ENCODE measurements at places on chromosomes 7 and 10. TPM values are rescaled to one million over a fixed set of nuclear protein-coding genes. Genes with fewer than 3 reads are reported as not detected.

DNA sequence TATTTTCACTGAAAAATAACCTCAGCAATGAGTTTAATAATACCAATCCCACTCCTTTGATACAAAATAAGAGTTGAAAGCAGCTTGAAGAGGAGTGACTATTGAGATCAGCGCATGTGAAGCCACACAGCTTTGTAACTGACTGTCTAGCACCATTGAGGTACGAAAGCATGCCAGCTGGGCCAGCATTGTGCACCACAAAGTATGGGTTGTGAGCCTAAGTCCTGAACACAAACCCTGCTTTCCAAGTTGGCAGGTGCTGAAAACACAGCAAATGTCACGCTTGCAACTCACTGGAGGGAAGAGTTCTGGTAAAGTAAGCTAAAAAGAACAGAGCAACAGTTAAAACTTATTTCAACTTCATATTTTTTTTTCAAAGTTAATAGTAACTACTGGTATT is 4.0 kb upstream of the FAM53B start:
- DNase-seq = no peak

GRCh38 chr10:121322776-121323175 is 275.5 kb downstream of the FGFR2 start:
- no peak for DNase-seq

DNA sequence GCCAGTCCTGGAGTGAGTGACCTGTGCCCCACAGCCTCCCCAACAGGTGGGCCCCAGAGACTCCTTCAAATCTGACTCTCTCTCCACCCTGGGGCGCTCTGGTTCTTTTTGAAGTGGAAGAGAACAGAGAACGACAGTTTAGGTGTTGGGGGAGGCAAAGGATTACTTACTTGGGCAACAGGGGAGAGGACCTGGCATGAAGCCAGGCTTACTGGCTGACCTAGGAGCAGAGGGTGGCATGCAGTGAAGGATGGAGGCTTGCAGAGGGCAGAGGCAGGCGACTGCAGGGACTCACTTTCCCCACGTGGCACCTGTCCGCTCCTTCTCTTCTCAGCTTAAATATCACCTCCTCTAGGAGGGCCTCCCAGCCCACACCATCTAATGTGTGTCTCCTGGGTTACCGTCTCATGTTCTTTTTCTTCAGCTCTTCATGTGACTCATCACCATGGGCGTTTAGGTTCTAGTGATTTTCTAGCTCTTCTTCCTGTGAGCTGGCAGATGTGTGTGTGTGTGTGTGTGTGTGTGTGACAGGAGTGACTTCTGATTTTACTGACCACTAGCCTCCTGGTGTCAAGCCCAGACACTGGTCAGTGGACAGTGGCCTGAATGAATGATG is 15.5 kb downstream of the LZTS2 start:
- DNase-seq = no peak

- no peak for DNase-seq
Measured at GRCh38 chr10:92181575-92181974, 109.3 kb downstream of the CPEB3 start.

DNA sequence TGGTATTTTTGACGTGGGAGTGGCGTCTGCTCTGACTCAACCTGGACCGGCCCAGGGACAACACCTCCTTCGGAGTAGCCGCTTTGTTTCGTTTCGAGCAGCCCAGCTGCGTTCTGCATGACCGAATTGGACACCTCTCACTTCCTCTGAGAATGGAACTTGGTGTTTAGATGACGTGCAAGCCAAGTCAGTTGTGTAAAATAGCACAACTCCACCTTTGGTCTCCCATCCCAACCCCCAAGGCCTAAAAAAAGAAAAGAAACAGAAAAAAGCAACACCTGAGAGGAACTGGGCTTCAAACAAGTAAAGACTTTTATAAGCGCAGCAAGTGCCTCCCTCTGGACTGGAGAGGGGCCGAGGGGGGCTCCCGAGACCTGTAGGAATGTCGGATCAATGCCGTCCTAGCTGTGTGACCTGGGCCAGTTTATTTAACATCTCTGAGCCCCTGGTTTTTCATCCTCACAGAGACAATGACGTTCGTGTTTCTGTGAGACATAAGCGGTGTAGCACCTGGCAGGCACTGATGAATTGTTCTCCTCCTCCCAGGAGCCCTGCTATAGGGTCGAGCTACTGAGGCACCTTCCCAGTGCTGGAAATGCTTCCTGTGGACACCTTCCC is 52.0 kb upstream of the SMNDC1 start:
- peak; percentile 54 for DNase-seq

- peak; percentile 56 for DNase-seq
Measured at GRCh38 chr7:50304129-50304910, at the start of gene IKZF1. Gene IKZF1 (plus strand): TSS chr7:50304716. CDS start chr7:50319062, 14,346 bp downstream.

DNA sequence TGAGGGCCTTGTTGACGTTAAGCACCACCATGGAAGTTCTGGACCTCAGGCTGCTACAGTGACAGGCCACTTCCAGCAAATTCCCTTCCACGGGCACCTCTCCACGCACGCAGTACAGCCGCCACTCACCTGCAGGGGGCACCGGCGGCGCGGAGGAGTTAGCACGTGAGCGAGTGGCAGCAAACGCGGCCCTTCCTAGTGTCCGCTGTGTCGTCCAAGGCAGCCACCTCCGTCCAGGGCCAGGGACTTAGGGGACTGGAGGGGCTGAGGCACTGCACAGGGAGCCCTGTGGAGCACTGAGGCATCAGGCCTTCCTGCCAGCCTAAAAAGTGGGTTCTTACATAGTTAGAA is 164.4 kb downstream of the SVIL start:
- DNase-seq = no peak

- DNase-seq = no peak
Measured at GRCh38 chr7:158865462-158865922, 9.1 kb downstream of the DYNC2I1 start.

GRCh38 chr10:115092258-115092554 is 959 bp upstream of the ATRNL1 start:
- no peak for DNase-seq

The KIAA1549 gene
- 0.46 TPM for total RNA-seq

The SEMA3E gene
- total RNA-seq = not detected

The GFRA1 gene
- 0.11 TPM for total RNA-seq

The MYO1G gene
- 120 TPM for total RNA-seq

The CXCL12 gene
- total RNA-seq = 0.16 TPM

The CLEC2L gene
- total RNA-seq = not detected

The EPHB4 gene
- total RNA-seq = 2.6 TPM
